ENCODE measurements at places on chromosomes 11 and 22. TPM values are rescaled to one million over a fixed set of nuclear protein-coding genes. Genes with fewer than 3 reads are reported as not detected.

GRCh38 chr11:75502138-75502537, 23.6 kb downstream of the GDPD5 start:
- no peaks in the 10 kb centered on the region for H3K27me3 ChIP-seq
- DNase-seq = no peak
- no peaks in the 10 kb centered on the region for H3K36me3 ChIP-seq

- no peak overlapping the region for H3K4me3 ChIP-seq
- no peaks in the 10 kb centered on the region for H3K36me3 ChIP-seq
- no peak for DNase-seq
- no peaks in the 10 kb centered on the region for H3K4me1 ChIP-seq
- peaks cover 2% of the 10 kb centered on the region for H3K27me3 ChIP-seq
Observed at GRCh38 chr22:19621373-19622060, 92.8 kb upstream of the SEPTIN5 start.

GRCh38 chr22:36644333-36644757, 59.2 kb downstream of the CACNG2 start:
- H3K4me1 ChIP-seq = no peaks in the 10 kb centered on the region
- no peak for DNase-seq
- H3K27ac ChIP-seq = no peak overlapping the region
- no peak overlapping the region for H3K4me3 ChIP-seq

- H3K4me1 ChIP-seq = peaks cover 6% of the 10 kb centered on the region
- DNase-seq = peak; percentile 86
- H3K27me3 ChIP-seq = peaks cover 10% of the 10 kb centered on the region
- H3K36me3 ChIP-seq = no peaks in the 10 kb centered on the region
- no peak within 1 kb of the TSS for H3K27ac ChIP-seq
- peak within 1 kb of the TSS; percentile 75 for H3K4me3 ChIP-seq
Observed at GRCh38 chr11:66568124-66568916, at the start of gene CTSF. TSS of gene CTSF (minus strand) at chr11:66568606. CDS start at chr11:66568486, 120 bp downstream.

GRCh38 chr11:44726283-44727113, at the start of gene TSPAN18:
TSS of gene TSPAN18 (plus strand) at chr11:44726962. CDS start at chr11:44906417, 179,455 bp downstream.
- no peak within 1 kb of the TSS for H3K27ac ChIP-seq
- H3K27me3 ChIP-seq = peaks cover 39% of the 10 kb centered on the region
- peak; percentile 64 for DNase-seq
- H3K4me1 ChIP-seq = peaks cover 15% of the 10 kb centered on the region
- H3K4me3 ChIP-seq = peak within 1 kb of the TSS; percentile 69

GRCh38 chr22:31218565-31219262, 6.6 kb downstream of the LIMK2 start:
- peaks cover 37% of the 10 kb centered on the region for H3K36me3 ChIP-seq
- DNase-seq = no peak
- H3K4me3 ChIP-seq = peak overlapping the region; percentile 69

DNA sequence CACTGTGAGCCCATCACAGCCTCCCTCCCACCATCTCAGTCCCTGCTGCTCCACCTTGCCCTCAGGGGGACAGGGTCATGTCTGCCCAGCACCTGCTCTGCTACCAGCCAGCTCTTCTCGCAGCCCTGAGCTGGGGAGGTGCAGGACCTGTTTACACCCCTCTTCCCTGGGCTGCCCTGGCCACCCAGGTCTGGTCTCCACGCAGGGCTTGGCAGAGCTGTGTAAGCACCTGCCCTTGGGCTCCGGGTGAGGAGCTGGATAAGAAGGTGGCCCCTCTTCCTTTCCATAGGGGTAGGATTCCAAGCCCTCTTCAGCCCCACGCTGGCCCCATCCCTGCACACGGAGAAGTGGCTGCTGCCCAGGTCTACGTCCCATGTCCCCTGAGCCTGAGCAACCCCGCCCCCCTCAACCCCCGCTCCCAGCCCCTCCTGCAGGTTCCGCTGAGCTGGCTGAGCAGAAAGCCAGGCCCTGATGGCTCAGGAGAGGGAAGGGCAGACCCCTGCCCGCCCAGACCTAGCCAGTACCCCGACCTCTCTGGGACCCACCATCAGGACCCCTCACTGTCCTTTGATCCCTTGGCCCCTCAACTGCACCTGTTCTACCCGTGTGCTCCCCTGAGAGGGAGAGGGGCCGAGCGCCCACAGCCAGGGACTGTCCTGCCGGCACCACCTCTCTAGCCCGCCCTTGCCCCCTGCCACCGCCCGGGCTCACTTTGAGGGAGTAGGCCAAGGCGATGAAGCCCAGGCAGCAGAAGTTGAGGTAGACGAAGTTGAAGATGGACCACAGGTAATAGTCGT, 3.2 kb downstream of the IFITM10 start:
- no peak overlapping the region for H3K27ac ChIP-seq
- H3K4me3 ChIP-seq = no peak overlapping the region
- H3K36me3 ChIP-seq = peaks cover 6% of the 10 kb centered on the region
- DNase-seq = no peak
- H3K4me1 ChIP-seq = peaks cover 27% of the 10 kb centered on the region

EHF gene
- not detected for total RNA-seq

HTR3A gene
- total RNA-seq = not detected

DNA sequence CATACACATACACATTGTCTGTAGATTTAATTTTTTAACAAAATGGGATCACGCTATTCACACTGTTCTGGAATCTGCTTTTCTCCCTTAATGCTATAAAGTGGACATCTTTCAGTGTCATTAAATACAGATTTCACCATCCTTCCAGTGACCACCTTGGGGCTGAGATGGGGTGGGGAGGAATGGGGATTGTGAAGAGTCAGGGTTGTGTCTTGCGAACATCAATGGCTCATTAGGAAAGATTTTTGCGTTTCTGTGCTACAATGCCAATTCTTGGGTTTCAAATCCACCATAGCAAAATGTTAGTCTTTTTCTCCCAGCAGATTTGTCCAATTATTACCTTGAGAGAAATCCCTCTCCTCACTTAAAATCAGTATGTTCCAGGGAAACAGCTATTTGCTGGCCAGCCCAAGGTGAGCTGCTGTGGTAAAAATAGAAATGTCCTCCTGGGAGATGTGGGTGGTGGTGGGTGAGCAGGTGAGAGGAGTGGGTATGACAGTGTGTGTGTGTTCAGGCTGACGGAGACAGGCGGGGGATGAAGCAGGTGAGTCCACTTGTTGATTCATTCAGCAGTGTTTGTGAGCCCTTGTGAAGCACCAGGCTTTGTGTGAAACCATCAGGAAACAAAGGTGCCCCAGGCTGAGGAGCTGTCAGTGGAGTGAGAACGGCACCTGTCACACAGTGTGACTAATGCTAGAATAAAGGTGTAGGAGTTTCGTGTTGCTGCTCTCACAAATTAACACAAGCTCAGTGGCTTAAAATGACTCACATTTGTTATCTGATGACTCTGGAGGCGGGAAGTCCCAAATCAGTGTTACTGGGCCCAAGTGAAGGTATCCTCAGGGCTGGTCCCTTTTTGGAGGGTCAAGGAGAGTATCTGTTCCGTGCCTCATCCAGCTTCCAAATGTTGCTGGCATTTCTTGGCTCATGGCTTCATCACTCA, 1.7 kb upstream of the CBX6 start:
- H3K4me3 ChIP-seq = peak overlapping the region; percentile 89
- H3K4me1 ChIP-seq = peaks cover 37% of the 10 kb centered on the region
- H3K27ac ChIP-seq = peak overlapping the region; percentile 79
- no peaks in the 10 kb centered on the region for H3K27me3 ChIP-seq
- peak; percentile 75 for DNase-seq

POTEH gene
- total RNA-seq = not detected
